Dermis blood vessel endothelial cell (primary cell): ENCODE measurements at places on chromosomes 4 and X.

DNA sequence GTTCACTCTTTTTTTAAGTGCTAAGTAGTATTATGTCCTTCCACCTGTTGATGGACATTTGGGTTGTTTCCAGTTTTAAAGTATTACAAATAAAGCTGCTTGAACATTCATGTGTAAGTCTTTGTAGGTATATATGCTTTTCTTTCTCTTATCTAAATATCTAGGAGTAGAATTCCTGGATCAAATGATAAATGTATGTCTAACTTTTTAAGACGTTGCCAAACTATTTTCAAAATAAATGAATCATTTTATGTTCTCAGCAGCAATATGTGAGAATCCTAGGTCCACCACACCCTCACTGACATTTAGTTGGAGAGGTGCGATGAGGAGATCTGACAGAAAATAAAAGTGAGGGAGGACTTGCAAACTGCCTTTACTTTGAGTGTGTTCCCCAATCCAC lies 291.7 kb upstream of the UGT8 start:
- DNase-seq: no peak

DNA sequence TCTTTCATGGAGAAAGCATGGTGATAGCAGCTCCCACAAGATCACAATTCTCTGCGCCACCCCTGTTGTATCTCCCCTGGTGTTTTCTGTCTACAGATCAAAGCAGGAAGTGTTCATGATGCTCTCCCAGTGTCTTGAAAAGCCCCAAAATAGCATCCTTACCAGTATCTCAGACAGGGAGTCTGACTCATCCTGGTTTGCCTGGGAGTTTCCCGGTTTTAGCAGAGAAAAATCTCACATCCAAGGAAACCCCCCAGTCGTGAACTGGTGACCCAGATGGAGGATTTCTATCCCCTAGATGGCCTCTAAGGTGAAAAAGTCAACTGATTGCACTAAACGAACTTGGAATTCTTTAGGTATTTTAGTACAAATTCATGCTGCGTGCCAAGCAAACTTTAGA lies 64.3 kb upstream of the NR0B1 start:
- DNase-seq: no peak

DNA sequence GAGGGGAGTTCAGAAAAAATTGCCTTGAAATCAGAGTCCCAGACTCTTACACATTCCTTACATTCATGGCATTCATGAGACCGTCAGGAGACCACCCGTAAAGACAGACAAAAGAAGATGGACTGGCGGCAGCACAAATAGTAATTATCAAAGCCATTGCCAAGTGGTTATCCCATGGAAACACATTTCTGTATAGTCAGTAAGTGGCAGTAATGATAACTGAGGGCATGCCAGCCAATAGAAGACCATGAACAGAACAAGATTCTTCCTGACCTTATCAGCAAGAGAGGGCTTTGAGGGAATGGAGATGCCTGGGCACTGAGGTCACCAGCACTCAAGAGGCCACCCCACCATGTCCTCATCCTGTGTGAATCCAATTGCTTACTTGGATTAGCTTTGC lies 121.7 kb upstream of the HCCS start:
- DNase-seq: no peak

GRCh38 chr4:11098461-11098860 lies 330.2 kb downstream of the HS3ST1 start:
- DNase-seq: no peak

DNA sequence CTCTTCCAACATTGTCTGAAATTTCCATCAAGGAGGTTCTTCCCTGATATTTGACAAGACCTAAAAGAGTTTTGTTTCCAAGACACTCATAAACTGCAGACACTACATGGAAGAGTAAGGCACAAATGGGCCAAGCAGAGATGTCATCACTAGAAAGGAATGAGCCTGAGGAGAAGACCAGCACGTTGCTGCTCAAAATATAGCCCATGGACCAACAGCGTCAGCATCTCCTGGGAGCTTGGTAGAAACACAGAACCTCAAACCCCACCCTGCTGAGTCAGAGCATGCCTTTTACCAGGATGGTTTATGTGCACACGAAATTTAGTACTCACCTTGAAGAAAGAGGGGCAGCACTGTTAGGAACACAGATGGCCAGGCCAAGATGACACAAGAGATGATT lies 128.7 kb upstream of the MID1 start:
- no peak for DNase-seq

- peak; percentile 48 for DNase-seq
These were observed 1.8 kb downstream of the DKK2 start for GRCh38 chr4:107034091-107034995.

DNA sequence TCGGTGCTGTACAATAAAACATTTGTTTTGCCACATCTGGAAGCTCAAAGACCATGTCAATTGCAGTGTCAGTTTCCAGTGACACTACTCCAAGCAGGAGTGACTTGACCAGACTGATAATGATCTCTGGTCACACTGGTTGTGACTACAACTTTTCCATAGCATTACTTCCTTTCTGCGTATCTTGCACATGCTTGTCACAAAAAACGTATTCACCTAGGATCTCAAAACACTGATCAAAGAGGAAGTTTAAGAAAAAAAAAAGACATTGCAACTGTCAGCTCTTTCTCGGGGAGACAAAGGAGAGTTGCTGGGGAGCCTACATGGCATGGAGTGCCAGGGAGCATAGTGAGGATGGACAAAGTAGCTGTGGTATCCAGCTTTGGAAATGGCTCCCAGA lies 60.6 kb downstream of the OPHN1 start:
- DNase-seq: no peak

GRCh38 chr4:79182209-79182608 lies 143.7 kb downstream of the NAA11 start:
- DNase-seq: no peak

DNA sequence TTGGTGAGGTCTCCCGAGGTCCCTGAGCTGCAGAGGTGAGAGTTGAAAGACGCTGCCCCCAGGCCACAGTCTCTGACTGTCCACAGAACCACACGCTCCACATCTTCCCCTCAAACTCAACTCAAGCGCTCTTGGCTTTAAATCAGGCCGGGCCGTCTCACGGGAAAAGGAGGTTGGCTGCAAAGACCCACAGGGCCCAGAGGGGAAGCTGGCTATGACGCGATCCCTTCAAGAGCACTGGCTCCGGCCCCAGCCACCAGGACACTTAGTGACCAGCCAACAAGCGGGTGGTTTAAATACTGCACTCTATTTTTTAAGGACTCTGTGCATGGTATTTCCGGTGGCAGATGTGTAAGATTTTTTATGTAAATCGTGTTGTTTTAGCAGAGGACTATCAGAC lies 19.9 kb downstream of the LRPAP1 start:
- no peak for DNase-seq

- DNase-seq: no peak
These were observed 57.0 kb downstream of the PLAC1 start for GRCh38 chrX:134601240-134601765.

- DNase-seq: no peak
These were observed 33.2 kb downstream of the STAG2 start for GRCh38 chrX:123994730-123995129.

DNA sequence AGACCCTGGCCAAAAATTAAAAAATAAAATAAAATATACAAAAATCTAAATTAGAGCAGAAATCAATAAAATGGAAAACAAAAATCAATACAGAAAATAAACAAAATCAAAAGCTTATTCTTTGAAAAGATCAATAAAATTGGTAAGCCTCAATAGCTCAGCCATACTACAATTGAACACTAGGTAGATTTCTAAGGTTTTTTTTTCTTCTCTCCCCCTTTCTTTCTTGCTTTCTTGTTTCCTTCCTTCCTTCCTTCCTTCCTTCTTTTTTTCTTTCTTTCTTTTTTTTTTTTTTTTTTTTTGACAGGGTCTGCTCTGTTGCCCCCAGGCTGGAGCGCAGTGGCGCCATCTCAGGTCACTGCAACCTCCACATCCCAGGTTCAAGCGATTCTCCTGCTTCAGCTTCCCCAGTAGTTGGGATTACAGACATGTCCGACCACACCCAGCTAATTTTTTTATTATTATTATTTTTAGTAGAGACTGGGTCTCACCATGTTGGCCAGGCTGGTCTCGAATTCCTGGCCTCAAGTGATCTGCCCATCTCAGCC lies 23.4 kb upstream of the PPP3CA start:
- DNase-seq: no peak

- no peak for DNase-seq
These were observed 24.4 kb upstream of the DCK start for GRCh38 chr4:70969076-70969475.

DNA sequence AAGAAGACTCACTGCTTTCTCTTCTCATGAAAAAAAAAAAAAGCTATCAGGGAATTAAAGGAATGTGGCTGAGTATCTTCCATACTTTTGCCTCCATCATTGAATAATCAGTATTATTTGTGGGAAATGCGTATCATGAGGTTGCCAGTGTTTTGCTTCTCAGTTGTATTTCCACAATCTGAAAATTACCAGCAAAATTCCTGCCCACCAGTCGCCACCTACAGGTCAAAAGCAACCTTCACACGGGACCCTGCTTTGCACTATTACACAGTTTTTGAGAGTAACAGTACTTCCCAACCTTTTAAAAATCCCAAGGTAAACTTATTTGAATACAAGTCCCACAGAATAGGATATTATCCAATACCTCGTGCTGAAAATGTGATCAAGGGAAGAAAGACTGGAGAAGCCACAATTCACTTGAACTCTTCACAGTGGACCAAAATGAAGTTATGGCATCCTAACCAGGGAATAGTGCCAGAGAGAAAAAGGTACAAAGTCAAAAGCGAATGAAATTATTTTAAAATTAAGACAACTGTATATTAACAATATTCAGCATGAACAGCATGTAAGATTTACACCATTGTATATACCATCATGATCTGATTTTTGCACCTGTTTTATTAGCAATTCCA lies 30.4 kb downstream of the PGRMC1 start:
- peak; percentile 42 for DNase-seq

- DNase-seq: peak; percentile 35
These were observed 22.4 kb downstream of the SH3TC1 start for GRCh38 chr4:8221476-8221875.

GRCh38 chr4:92776080-92776479 lies 472.3 kb downstream of the GRID2 start:
- no peak for DNase-seq

DNA sequence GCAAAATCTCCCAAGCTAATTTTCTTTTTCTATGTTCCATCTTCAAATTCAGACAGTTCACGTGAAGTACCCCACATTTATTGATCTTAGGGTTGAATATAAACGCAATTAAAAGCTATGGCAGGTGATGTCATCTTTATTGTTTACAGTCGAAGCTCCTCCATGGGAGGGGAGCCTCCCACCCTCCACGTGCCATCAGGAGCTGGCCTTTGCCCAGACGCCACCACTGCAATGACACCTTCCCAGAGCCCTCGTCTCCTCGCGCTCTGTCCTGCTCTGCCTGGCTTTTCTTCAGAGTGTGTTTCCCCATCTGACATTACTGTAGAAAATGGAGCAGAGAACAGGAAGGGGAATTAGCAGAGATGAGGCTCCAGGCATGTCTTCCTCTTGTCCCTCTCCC lies 18.8 kb upstream of the CYP4V2 start:
- no peak for DNase-seq

DNA sequence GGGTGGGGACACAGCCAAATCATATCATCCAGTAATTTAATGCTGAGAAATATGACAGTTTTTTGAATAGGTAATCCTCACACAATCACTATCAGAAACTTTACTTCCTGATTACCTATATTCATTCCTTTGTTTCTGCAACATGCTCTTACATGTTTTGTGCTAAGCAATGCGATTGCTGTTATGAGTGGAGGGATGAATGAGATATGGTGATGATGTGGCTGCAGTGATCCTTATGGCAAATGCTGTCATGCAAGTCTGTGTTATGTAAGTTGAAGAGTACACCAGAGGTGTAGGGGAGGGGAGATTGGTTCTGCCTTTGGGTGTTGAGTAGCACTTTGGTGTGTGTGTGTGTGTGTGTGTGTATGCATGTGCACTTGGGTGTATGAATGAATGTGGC lies 14.6 kb downstream of the HERC3 start:
- DNase-seq: no peak

- DNase-seq: peak; percentile 55
These were observed 72.0 kb downstream of the FAT1 start for GRCh38 chr4:186651624-186652023.

DNA sequence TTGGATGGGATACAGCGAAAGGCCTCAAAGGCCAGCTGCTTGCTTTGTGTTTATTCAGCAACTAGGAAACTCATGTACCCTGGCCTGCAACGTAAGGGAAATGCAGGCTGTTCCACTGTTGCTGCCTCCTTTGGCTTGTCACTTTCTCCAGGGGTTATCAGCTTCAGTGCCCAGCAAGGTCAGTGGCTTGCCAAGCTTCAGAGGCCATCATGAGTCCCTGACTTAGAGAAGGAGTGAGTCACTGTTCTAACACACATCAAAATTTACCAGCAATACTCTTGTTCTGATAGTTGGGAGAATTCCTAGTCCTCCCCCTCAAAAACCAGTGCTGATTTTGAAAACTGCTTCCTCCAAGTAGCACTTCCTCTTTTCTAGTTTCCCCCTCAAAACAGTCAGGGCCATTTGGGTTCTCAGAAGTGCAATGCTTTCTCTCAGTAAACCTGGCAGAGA lies 250.8 kb downstream of the ARHGAP24 start:
- DNase-seq: peak; percentile 21

DNA sequence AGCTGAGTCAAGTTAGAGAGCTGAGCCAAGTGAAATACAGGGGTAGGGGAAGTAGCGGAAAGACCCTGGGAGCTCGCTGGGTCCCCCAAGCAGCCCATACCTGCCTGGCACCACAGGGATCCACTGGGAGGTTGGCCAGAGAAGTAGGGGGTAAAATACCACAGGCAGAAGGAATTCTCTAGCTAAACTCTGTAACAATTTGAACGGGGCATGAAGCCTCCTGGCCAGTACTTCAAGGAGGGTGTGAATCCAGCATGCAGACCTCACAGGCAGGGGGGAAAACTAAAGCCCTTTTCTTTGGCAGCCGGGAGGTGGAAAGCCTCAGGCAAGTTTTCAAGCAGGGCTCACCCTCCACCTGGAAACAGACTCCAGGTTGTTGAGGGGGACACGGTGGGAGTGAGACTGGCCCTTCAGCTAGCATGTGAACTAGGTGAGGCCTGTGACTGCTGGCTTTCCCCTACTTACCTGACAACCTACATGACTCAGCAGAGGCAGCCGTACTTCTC lies 3.7 kb upstream of the UGT2A1 start:
- DNase-seq: no peak
